Osteoblast (primary cell): ENCODE measurements at places on chromosomes 5 and 9. TPM values are rescaled to one million over a fixed set of nuclear protein-coding genes. Genes with fewer than 3 reads are reported as not detected.

DNA sequence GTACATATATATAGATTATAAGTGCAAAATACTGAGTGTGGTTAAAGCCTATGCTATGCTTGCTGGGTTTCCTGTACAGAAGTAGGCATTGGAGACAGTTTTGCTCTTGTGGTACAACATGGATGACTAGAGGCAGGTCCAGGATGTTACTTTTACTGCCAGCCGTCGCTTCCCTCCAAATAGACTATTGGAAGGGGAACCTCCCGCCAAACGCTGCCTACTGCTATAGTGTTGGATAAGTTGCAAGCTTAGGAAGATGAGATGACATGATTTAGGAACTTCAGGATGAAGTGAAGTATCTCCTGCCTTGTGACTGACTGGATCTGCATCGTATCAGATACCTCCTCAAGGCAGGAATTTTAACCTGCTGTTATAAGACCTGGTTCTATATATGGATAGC is 30.9 kb downstream of the JAK2 start:
- DNase-seq, result peak; percentile 54

- no peak for DNase-seq
Observed at GRCh38 chr5:141560151-141560550, 58.6 kb downstream of the DIAPH1 start.

The PCDHA9 gene
- total RNA-seq, result 0.29 and 0.36 TPM in 2 replicates

DNA sequence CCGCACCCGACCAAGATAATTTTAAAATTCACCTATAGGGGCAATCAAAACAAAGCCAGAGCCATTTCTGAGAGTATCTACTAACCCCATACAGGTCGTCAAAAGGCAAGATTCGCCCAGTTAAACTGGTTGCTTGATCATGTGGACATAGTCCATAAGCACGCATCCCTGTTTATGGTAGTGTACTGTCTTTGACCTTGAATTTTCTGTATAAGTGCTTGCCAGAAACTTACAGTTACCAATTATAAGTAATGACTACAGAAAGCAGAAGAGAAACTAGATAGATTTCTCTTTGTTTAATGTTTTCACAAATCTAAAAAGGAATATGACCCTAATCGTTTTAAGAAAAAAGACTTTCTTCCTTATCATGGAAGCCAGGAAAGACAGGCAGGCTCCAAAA is 25.6 kb downstream of the SLC31A1 start:
- no peak for DNase-seq

DNA sequence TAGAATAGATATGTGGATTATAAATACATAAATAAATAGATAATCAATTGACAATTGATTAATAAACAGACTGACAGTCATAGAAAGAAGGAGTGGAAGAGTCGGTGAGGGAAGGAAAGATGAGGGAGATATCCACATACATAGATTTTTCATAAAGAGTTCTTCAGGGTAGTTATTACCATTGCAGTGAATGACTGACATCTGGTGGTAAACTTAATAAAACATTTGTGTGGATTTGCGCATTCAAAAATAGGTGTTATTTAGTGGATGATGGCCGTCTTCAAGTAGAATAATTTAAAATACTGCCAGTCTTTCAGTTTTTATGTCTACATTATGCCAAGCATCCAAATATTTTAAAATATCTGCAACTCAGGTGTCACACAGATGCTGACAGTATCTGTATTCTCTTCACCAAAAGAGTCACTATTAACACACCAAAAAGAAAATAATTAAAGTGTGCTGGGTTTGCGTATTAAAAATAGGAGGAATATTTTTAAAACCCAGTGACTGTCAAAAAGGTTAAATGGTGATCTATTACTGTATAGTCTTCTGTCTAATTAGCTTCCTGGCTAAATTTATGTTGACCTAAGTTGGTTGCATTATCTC is 78.8 kb downstream of the GIN1 start:
- DNase-seq, result peak; percentile 54

- DNase-seq, result no peak
Observed at GRCh38 chr9:73234008-73234360, 82.3 kb downstream of the ANXA1 start.

The EQTN gene
- not detected in 2 replicates for total RNA-seq
